ENCODE measurements at places on chromosomes 11 and 22.

DNA sequence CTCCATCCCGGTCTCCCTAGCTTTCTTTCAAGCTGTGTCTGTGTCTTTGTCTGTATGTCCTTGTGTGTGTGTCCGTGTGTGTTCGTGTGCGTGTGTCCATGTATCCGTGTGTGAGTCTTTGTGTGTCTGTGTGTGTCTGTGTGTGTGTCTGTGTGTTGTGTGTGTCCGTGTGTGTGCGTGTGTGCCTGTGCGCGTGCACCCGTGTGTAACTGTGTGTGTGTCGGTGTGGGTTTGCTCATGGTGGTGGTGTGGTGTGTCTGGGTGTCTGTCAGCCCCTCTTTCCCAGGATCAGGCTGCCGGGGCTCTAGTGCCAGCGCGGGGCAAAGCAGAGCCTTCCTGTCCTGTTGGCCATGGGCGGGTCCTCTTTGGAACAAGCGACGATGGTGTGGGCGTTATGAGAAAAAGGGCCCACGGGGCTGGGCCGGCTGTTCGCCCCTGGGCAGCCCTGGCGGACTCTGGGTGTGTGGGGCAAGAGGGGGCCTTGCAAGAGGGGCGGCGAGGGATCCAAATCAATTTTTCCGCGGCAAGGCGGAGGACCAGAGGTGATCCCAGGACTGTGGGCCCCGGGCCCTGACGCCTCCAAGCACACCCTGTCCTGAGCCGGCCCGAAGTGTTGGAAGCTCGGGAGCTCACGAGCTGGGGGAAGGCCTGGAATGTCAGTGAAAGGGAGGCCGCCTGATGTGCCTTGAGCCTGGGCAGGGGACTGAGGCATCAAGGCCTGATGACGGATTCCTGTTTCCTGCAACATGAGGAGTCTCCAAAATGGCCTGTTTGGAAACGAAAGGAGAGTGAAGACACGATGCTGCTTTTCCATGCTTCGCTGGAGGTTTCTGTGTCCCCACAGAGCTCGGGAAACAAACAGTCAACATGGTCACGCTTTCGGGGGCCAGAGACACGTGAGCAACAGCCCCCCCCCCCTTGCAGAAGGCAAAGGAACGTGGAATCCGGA is 3929.2 kb upstream of the OR11H1 start:
- DNase-seq, result no peak

- no peak for DNase-seq
These were observed 28.6 kb downstream of the APOL5 start for GRCh38 chr22:35746248-35746647.

DNA sequence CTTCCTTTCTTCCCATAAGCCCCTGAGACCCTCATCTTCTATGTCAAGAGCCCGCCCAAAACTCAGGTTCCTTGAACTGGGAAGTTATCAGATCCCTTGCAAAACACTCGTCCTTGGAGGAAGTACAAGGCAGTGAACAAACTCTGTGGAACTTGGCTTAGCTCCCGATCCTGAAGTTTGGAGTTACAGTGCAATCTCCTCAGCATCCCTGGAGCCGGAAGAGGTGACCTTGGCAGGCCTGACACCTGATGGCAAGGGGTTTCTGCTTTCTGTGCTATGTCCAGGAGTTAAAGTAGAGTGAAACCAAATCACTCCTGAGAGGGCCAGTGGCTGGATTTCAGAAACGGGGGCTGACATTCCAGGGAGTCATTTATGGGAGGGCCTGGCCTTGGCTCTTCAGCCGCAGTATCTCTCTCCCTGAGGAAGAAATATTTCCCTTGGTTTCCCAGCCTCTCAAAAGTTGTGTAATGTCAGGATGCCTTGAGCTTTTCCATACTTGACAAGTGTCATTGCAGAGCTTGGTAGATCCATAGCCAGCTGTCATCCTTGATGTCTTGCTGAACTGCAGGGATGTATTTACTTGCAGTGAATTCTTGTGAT is 1.9 kb upstream of the GRAMD1B start:
- no peak for DNase-seq

DNA sequence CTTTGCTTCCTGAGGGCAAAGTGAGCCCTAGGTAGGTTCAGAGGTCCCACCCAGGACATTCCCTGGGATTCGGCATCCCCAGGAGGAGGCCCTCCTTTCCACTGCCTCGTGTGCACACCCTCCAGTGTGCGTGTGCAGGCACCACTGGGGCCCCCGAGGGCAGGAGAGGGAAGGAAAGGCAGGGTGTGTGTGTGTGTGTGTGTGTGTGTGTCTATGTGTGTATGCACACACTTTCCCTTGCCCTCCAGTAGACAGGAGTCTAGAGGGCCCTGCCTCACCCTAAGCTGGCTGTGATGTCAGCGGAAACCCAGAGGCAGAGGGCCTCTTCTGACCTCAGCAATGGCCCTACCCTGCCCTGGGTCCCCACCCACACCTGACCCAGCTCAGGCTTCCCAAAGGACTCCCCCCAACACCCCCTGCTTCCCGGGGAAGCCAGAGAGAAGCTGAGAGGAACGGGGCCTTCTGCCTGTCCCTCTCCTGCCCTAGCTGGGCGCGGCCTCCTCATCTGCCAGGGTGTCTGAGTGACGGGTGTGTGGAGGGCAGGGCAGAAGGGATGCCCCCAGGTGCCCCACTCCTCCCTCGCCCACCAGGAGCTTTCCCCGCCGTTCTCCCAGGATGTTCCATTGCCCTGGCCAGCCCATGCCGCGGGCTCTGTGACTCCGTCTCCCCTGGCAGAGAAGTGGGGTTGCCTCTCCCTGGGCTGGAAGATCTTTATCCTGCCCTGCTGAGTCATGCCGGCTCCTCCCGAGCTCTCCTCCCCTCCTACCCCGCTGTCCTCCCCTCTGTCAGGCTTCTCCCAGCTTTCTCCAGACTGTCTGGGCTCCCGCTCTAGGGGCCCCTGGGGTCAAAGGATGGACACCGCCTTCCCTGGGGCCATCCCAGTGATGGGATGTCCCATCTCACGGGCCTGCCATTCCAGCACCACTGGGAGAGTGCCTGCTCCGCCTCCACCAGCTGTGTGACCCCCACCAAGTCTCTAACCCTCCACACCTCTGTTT is 6.0 kb upstream of the CLCF1 start:
- no peak for DNase-seq

GRCh38 chr11:62508336-62509058 is 38.1 kb downstream of the AHNAK start:
- DNase-seq, result peak; percentile 96

- DNase-seq, result peak; percentile 35
These were observed 62.5 kb upstream of the RRM1 start for GRCh38 chr11:4032097-4032496.

DNA sequence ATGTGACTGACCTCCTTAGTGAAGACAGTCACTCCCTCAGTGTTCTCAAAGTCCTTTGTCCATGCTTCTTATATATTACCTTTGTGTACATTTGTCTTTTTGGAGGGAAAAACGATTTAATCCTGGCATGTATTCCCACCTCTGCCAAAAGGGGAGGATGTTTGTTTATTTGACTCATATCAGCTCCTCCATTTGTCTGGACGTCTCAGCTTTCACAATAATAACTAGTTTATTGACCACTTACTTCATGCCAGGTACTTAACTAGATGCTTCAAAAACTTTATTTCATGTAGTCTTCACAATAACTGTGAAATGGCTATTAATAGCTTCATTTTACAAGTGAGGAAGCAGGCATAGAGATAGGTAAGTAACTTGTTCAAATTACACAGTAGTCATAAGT is 5.3 kb downstream of the TBCEL start:
- DNase-seq, result no peak

GRCh38 chr11:60633645-60634044 is 65.8 kb upstream of the MS4A8 start:
- DNase-seq, result no peak

All from LNCaP clone FGC (cell line).